ENCODE measurements at places on chromosomes 1 and 21. TPM values are rescaled to one million over a fixed set of nuclear protein-coding genes. Genes with fewer than 3 reads are reported as not detected.

DNA sequence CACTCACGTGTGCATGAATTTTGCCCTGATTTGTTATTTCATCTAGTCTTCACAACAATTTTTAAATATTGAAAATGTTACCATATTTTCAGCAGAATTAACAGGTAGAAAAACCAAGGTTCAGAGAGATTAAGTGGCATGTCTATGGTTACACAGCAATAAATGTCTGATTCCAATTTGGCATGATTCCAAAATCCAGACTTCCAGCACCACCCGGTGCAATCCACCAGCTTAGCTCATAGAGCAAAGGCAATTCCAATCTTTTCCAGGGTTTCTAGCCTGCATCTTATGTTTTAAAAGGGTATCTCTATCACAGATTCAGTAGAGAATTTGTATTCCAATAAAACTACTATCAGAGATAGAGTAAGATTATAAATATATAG is 161.8 kb downstream of the TPR start:
- DNase-seq = no peak

DNA sequence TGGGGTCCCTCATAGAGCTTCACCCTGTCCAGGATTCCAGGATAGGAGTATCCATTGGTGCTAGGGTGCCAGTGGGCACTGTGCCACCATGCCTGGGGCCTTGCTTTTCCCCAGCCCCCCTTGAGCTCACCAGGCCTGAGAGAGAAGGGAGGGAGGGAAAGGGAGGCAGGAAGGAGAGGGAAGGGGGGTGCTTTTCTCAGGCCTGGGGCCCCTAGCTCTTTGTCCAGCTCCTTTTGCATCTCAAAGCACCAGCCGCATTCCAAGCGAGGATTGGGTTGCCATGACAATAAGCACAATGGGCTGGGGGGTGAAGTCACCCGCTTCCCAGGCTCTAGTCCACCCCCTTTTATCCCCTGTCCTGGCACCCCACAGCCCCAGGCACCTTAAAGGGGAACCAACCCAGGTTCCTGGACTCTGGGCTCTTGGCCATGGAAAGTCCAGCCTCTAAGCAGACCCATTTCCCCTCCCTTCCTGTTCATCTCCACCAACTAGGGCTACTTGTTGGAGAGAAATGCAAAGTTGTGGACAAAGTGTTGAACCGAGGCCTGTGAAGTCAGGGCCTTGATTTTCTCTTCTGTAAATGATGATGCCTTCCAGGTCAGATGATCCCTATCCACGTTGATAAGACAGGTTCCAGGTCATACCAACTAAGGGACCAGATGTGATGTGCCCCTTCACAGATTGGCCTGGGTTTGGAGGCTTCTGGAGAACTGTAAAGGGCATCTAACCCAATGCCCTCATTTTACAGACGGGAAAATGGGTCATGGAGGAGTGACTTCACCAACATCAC is 11.4 kb downstream of the THBS3 start:
- DNase-seq = no peak

DNA sequence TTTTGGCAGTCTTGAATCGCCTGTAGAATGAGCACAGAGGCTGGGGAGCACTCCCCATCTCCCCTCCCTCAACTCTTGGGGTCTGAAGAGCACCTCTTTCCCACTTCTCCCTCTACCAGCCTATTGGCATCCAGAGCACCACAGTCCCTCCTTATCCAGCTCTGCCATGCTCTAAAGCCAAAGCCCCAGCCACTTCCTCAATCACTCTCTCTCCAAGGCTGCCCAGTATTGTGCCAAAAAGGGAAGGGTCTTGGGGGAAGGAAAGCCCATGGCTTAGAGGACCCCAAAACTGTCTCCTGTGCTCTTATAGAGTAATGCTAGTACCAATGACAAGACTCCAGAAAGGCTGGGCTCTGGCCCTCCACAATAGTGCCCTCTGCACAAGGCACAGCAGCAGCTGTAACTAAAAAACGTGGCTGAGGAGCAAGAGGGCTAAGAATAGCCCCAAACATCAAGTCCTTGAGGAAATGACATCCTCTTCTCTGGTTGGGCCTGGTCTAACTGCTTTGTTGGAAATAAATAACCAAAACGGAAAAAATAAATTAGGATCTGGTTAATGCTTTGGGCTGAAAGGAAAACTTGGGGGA is 28.4 kb downstream of the SLC27A3 start:
- DNase-seq = no peak

GRCh38 chr1:203649551-203649998 is 22.9 kb downstream of the ATP2B4 start:
- DNase-seq = no peak

The AKIRIN1 gene
- total RNA-seq = 31.7 TPM

The C1orf87 gene
- total RNA-seq = not detected

The HPDL gene
- 1.6 TPM for total RNA-seq

Data from dermis microvascular lymphatic vessel endothelial cell (primary cell).